ENCODE measurements at places on chromosomes 12 and 14.

- no peak overlapping the region for H3K4me3 ChIP-seq
- H3K27ac ChIP-seq: no peak overlapping the region
- H3K36me3 ChIP-seq: no peaks in the 10 kb centered on the region
- H3K27me3 ChIP-seq: no peaks in the 10 kb centered on the region
Measured at GRCh38 chr14:25911831-25912230, 686.0 kb downstream of the NOVA1 start.

DNA sequence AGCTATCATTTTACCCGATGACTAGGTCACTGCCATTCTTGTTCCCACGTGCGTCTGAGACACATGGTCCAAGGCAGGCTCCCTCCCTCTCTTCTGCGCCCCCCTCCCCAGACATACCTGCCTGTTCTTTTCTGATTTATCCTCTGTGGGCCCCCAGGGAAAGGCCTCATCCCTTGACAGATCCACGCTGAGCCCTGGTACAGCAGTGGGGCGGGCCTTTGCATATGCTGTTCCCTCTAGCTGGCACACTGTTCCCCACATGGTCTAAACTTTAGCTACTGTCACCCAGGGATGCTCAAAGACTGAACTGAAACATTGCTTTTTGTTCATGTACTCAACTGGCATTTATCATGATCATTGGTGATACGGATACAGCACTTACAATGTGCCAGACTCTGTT, 122.5 kb downstream of the SCARB1 start:
- no peaks in the 10 kb centered on the region for H3K36me3 ChIP-seq
- H3K27me3 ChIP-seq: no peaks in the 10 kb centered on the region
- no peak for DNase-seq

DNA sequence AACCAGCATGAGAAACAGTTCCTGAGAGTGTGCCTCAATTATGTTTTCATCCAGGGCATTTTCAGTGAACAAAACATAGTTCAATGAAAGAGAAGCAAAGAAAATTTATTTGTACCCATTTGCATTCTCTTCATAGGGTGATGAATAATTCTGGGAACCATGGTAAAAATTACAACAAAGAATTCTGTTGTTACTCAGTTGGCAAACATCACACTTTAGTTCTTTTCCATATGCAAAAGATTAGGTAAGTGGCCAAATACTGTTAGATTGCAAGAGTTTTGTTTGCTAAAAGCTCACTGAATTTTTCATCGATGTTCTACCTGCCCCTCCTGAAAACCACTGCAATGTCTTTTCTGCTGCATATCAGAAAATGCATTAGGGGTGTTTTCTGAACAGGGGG, 132.4 kb upstream of the RGS6 start:
- H3K27ac ChIP-seq: no peak overlapping the region
- no peaks in the 10 kb centered on the region for H3K27me3 ChIP-seq
- H3K36me3 ChIP-seq: no peaks in the 10 kb centered on the region
- DNase-seq: no peak
- H3K4me3 ChIP-seq: no peak overlapping the region
- H3K4me1 ChIP-seq: no peaks in the 10 kb centered on the region

DNA sequence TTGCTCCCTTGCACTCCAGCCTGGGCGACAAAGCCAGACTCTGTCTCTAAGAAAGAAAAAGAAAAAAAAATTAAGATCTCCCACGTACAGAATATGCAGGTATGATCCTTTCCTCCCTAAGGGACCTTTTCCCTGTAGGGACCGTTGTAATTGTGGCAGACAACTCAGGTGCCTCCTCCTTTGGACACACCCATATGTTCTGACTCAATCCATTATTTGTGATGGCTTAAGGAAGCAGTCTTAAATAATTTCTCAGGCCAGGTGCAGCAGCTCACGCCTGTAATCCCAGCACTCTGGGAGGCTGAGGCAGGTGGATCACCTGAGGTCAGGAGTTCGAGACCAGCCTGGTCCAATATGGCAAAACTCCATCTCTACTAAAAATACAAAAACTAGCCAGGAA, 53.1 kb downstream of the TMCC3 start:
- H3K4me1 ChIP-seq: no peaks in the 10 kb centered on the region
- no peak for DNase-seq
- H3K36me3 ChIP-seq: no peaks in the 10 kb centered on the region
- H3K27me3 ChIP-seq: no peaks in the 10 kb centered on the region
- H3K27ac ChIP-seq: no peak overlapping the region
- no peak overlapping the region for H3K4me3 ChIP-seq

DNA sequence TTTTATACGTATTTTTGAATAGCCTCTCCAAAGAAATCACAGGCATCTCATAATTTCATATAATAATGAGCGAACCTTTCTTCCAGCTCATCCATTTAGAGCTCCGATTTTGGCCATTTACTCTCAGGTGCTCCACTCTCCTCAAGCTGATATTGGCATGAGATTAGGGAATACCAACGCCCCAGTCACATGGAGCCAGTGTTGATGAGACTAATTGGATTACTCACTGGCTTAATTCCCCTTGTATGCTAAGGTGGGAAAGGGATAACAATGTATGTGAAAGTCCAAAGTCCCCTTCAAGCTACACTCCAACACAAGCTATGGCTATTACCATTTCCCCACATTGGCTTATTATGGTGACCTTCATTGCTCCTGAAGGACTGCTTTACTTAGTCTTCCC, 76.6 kb upstream of the NAV3 start:
- no peaks in the 10 kb centered on the region for H3K27me3 ChIP-seq
- DNase-seq: no peak
- no peak overlapping the region for H3K27ac ChIP-seq
- H3K4me3 ChIP-seq: no peak overlapping the region
- no peaks in the 10 kb centered on the region for H3K4me1 ChIP-seq

DNA sequence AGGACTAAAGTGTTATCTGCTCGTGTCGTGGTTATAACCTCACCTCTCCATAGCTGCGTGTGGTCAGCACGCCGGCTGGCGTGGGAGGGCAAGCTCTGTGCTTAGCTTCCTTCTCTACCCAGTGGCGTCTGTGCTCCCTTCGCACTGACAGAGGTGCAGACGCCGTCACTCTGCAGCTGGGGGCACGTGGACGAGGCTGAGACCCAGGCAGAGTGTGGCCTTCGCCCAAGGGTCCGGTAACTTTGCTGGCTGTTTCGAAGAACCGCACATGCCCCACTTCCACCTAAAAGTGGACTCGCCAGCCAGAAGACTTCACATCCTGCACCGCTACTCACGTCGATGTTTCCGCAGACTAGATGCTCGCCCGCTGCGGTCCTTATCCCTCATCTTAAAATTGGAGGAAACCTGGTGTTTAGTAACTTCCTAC, 35.9 kb upstream of the DYNC1H1 start:
- H3K27ac ChIP-seq: peak overlapping the region; percentile 45
- no peak for DNase-seq
- no peaks in the 10 kb centered on the region for H3K27me3 ChIP-seq

DNA sequence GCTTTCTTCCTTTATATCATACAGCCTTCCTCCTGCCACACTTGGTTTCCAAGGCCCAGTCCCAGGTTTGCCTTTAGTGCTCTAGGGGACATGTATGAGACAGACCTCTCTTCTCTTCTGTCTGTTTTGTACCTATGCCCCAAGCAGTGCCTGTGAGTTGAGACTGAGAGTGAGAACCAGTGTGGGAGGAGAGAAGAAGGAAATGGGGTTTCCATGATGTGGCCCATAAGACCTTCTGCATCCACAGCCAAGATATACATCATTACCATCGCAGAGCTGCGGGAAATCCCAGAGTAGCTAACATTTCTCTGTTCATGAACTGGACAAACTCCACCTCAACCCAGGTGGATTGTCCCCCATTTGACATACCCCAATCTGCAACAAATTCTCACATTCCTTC, 2.8 kb downstream of the TESPA1 start:
- no peak overlapping the region for H3K27ac ChIP-seq
- no peak for DNase-seq
- no peaks in the 10 kb centered on the region for H3K4me1 ChIP-seq
- no peaks in the 10 kb centered on the region for H3K36me3 ChIP-seq
- H3K4me3 ChIP-seq: no peak overlapping the region
- no peaks in the 10 kb centered on the region for H3K27me3 ChIP-seq

- H3K4me1 ChIP-seq: peaks cover 33% of the 10 kb centered on the region
- H3K36me3 ChIP-seq: peaks cover 57% of the 10 kb centered on the region
- no peak for DNase-seq
- H3K27me3 ChIP-seq: no peaks in the 10 kb centered on the region
Measured at GRCh38 chr12:54351341-54351740, 12.9 kb downstream of the GPR84 start.

DNA sequence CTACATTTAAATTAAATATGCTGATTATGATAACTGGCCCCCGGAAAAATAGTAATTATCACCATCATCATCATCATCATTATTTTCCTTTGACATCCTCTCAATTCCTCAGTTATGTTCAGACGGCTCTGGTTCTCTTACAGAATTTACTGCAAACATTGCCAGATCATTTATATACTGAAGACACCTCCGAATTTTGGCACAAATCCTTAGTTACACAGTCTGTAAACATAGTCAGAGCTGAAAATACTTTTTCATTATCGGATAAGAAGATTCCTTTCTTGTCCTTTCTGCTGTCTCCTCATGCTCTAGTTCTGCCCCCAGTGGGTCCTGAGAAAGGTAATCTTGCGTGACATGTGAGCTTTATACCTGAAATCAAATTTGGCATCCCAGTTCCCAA, 40.3 kb upstream of the CCDC60 start:
- no peaks in the 10 kb centered on the region for H3K36me3 ChIP-seq
- H3K27me3 ChIP-seq: peaks cover 21% of the 10 kb centered on the region

- H3K4me3 ChIP-seq: no peak overlapping the region
- H3K27me3 ChIP-seq: no peaks in the 10 kb centered on the region
- H3K27ac ChIP-seq: peak overlapping the region; percentile 59
Measured at GRCh38 chr14:74593241-74593953, 18.6 kb downstream of the LTBP2 start.

- no peak for DNase-seq
- H3K4me3 ChIP-seq: no peak overlapping the region
- H3K27me3 ChIP-seq: peaks cover 31% of the 10 kb centered on the region
Measured at GRCh38 chr12:53803703-53804102, 51.9 kb upstream of the CISTR start.

GRCh38 chr12:124094733-124095132, 121.7 kb downstream of the ZNF664 start:
- H3K4me1 ChIP-seq: no peaks in the 10 kb centered on the region
- no peak overlapping the region for H3K27ac ChIP-seq
- no peak overlapping the region for H3K4me3 ChIP-seq
- no peak for DNase-seq
- no peaks in the 10 kb centered on the region for H3K27me3 ChIP-seq

- H3K4me3 ChIP-seq: no peak overlapping the region
- H3K4me1 ChIP-seq: peaks cover 69% of the 10 kb centered on the region
- no peaks in the 10 kb centered on the region for H3K36me3 ChIP-seq
Measured at GRCh38 chr12:106123551-106124081, 15.1 kb downstream of the NUAK1 start.

DNA sequence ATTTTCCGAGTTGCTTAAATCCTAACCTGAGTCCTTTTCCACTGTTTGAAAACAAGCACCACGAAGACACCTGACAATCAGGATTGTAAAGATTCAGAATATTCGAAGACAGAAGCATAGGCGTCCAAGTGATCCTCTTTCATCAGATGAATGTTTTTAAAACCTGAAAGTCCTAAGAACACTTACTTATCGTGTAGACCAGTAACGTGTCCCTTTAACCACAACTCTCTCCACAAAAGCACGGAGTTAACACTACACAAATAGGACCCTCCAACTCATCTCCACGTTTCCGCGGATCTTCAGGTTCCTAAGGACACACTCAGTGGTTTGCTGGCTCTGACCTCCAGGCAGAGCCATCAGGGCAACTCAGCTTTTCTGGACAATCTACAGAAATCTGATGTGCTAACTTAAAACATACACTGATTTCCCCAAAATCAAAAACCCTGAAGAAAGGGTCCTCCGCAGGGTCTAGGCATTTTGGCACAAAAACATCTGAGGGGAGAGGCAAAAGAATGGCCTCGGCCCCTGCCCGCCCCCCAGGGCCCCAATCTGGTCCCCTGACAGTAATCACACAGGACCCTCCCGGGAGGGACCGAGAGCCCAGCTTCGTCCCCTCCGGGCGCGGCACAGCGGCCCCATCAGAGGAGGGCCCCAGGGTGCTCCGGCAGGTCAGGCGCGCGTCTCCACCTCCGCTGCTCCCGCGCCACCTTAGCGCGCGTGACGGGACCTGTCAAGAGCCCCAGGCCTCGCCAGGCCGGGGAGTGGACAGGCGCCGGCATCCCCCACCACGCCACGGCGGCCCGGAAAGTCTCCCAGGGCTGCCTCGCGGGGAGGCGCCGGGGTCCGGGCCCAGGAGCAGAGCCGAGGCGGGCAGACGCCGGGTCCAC, 925 bp downstream of the DICER1 start:
- no peaks in the 10 kb centered on the region for H3K36me3 ChIP-seq
- H3K4me1 ChIP-seq: peaks cover 48% of the 10 kb centered on the region
- H3K27me3 ChIP-seq: no peaks in the 10 kb centered on the region
- H3K4me3 ChIP-seq: peak overlapping the region; percentile 88
- DNase-seq: peak; percentile 67

- no peak overlapping the region for H3K4me3 ChIP-seq
- H3K27me3 ChIP-seq: no peaks in the 10 kb centered on the region
- DNase-seq: no peak
Measured at GRCh38 chr14:99569725-99570543, 34.1 kb downstream of the CCDC85C start.

- no peak for DNase-seq
- no peak overlapping the region for H3K27ac ChIP-seq
- H3K4me1 ChIP-seq: no peaks in the 10 kb centered on the region
- H3K4me3 ChIP-seq: no peak overlapping the region
Measured at GRCh38 chr12:89134213-89134770, 218.0 kb downstream of the DUSP6 start.

DNA sequence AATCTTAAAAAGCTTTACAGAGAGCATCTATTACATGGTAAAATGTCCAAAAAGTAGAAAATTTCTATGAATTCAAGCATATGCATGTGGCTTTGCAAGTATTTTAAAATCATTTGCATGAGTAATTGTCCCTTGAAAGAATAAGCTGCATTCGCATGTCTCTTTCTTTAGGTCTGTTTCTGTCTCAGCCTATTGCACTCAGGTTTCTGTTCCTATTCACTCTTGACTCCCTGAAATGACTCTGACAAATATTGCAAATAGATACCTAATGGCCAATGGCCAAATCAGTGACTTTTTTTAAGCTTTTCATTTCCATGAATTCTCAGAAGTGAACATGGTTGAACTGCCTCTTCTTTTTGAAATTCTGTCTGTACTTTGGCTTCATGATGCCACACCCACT, 6.4 kb upstream of the TTC8 start:
- H3K4me1 ChIP-seq: no peaks in the 10 kb centered on the region
- no peaks in the 10 kb centered on the region for H3K36me3 ChIP-seq
- no peak overlapping the region for H3K4me3 ChIP-seq
- H3K27ac ChIP-seq: no peak overlapping the region
- no peaks in the 10 kb centered on the region for H3K27me3 ChIP-seq

- no peak overlapping the region for H3K27ac ChIP-seq
- no peaks in the 10 kb centered on the region for H3K36me3 ChIP-seq
- no peak for DNase-seq
Measured at GRCh38 chr12:30546121-30546520, 149.5 kb downstream of the IPO8 start.
